ENCODE measurements at places on chromosomes 13 and 19.

DNA sequence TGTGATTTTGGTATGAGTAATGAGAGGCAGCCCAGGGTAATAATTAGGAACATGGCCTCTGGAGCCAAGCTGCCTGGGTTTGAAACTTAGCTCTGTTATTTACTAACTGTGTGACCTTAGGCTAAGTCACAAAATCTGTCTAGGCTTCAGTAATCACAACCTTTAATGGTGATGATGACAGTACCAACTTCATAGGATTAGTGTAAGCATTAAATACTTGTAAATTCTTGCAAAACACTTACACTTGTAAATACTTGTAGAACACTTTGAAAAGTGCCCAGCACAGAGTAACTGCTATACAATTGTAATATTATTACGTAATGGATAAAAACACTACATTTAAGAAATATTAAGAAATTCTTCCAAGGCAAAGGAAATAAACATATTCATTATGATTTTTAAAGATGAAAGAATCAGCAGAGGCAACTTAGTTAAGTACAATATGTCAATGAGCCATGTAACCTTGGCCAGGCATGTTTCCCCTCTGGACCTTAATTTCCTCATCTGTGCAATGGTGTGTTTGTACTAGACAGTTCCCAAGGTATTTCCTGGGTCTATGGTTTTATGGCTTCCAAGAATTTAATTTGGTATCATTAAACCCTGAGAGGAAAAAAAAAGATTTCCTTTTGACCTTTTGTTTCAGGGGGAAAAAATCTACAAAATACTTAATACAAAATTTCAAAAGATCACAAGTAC, 628.5 kb upstream of the KLHL1 start:
- DNase-seq: no peak

DNA sequence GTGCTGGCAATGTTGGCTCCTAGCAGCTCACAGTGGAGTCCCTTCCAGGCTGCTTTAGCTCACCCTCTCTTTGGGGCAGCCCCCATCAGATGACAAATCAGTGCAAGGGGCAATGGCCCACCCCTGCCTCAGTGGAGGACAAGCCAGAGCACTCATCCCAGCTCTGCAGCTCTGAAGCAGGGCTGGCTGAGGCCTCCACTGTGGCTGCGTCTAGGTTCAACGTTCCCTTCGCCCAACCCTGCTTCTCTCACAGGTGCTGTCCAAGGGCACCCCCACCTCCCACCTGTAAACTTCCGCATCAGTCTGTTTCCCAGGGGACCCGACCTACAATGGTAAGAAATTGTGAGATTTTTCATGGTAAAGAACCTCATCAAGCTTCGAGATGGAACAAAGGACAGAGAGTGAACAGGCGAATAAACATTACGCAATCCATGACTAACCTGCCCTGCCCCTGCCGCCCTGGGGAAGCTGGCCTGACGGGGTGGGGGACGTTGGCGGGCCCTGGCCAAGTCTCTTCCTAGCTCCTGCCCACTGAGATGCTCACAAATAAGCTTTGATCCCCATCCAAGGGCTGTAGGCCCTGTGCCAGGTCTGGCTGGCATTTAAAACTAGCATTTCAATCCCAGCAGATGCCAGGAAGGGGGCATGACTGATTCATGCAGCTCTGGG, 40.5 kb downstream of the DZIP1 start:
- no peak for DNase-seq

DNA sequence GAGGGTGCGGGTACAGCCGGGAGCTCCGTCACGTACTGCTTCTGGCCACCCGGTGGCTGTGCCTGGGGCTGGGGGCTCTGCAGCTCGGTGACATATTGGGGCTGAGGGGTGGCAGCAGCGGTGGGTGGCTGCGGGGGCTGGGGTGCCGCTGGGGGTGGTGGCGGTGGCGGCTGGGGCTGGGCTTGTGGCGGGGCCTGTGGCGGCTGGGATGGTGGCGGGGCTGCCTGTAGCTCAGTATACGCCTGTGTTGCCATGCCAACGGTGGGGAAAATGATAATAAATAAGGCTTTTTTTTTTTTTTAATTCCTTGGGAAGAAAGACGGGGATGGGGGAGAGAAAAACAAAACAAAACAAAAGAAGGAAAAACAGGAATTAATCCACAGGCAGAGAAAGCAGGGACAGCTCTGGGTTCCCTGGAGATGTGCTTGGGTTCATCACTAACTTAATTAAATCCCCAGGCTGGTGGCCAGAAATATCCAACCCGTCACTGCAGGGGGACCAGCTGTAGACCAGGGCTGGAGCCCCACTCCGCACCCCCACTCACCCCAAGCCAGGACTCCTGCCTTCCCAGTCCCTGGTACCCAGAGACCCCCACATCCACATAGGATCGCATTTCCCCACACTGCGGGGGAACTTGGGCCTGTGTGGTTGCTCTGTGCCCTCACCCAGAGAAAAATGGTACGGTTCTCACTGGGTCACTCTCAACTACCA, 12.4 kb downstream of the RFX1 start:
- no peak for DNase-seq

DNA sequence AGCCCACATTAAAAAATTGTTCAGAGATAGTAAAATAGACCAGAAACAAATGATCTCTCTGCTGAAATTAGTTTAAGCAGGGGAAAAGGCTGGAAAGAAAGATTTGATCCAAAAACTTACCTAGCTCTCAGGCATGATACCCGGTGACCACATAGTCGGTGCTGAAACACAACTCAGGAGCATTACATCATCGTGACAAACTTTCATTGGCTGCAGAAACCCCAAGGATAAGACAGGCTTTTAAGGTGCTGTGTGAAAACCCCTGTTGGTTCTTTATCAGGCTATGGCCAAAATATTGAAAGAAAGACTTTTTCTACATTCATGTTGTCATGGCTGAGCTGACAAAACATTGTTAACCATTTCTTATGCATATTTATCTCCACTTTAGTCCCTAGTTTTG, 171.7 kb upstream of the KLF12 start:
- no peak for DNase-seq

GRCh38 chr13:71877256-71877653, 10.3 kb upstream of the DACH1 start:
- DNase-seq: no peak

DNA sequence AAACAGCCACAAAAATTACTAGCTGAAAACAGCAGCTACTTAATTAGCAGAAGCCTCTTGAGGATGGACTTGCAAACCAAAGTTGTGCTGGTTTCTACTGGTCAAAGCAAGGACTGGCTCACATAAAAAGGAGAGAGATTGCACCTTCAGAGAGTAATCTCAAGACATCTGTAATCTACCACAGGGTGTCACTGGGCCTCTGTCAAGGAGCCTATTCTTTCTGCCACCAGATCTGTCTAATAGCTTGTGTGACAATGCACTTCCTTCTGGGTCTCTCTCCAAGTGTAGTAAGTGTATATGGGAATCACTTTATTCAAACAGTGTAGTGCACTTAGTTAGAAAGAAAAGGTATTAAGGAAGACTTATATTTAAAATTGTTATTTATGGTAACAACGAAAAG, 24.4 kb upstream of the ZNF561 start:
- DNase-seq: no peak

GRCh38 chr13:35763060-35763781, 286.7 kb upstream of the MAB21L1 start:
- DNase-seq: no peak

- no peak for DNase-seq
Observed at GRCh38 chr13:110562036-110562597, 595 bp upstream of the RAB20 start.

DNA sequence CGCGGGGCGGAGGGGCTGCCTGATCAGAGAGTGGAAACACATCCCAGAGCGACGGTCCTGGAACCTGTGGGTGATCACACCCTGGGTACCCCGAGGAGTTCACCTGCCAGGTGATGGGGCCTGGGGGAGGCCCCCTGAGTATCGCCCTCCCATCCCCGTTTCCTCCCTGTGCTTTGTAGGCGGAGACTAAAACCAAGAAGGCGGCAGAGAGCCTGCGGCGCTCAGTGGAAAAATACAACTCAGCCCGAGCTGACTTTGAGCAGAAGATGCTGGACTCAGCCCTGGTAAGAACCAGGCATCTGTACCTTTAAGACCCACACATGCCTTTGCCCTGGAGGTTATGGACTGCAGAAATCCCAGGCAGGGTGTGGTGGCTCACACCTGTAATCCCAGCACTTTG, 19.3 kb downstream of the FCHO1 start:
- DNase-seq: no peak

GRCh38 chr13:50080203-50080910, 65.1 kb downstream of the KCNRG start:
- no peak for DNase-seq

- no peak for DNase-seq
Observed at GRCh38 chr13:84296401-84296800, 414.1 kb upstream of the SLITRK1 start.

- DNase-seq: no peak
Observed at GRCh38 chr19:54094426-54095000, 6.1 kb downstream of the OSCAR start.

DNA sequence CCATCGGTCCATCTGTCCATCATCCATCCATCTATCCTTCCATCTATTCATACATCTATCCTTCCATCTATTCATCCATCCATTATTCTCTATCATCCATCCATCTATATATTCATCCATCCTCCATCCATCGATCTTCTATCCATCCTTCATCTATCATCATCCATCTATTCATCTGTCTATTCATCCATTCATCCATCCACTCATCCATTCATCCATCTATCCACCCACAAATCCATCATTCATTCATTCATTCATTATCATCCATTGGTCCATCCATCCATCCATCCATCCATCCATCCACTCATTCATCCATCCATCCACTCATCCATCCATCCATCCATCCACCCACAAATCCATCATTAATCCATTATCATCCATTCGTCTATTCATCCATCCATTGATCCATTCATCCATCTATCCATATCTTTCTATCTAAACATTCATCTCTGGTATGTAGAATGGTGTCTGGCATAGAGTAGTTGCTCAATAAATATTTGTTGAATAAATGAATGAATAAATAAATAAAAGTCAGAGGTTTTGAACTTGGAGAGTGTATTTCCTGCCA, 36.6 kb downstream of the ZNF536 start:
- no peak for DNase-seq

- no peak for DNase-seq
Observed at GRCh38 chr13:77019756-77020155, 7.2 kb downstream of the FBXL3 start.

DNA sequence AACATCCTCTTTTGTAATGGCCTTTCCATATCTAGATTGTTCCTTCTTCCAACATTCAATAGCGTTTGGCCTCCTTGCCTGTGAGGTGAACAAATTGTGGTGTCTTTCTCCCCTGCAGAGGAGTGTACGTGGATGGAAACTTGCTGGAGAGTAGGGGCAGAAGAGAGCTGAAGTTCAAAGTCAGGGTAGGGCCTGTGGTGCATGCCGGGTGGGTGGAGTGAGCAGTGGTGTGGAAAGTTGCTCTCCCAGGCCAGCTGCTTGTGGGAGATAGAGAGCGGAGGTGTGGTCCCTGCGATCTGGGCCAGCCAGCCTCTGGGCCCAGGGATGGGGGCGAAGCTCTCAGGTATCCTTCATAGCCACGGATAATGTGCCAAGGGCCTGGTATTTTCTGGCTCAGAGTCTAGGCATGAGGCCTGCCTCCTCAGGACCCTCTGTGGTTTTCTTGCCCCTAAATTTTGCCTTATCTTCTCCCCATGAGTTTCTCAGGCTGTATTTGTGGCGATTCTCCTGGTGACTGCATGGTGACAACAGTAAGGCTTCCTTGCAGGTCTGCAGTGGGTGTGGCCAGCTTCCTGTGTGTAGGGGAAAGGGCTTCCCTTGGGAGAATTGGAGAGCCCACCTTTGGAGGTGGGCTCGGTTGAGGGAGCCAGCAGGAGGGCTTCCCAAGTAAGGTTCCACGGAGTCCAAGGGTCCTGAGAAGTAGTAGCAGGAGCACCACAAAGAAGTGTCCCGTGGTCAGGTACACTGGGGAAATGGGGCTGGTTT, 6.7 kb downstream of the RGCC start:
- no peak for DNase-seq

DNA sequence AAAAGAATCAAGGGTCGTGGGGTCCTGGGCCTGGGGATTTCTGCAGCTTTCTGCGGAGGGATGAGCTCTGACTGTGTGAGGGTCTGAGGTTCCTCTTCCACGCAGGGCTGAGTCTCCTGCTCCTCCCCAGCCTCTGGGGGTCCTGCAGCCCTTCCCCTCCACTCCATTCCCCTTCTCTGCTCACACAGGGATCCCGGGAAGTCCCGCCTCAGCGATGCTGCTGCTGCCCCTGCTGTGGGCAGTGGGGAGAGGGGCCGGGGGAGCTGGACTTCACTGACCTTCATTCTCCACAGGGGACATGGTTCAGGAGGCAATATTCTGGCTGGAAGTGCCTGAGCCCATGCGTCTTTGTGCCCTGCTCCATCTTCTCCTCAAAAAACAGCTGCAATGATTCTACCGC, 26.2 kb upstream of the CD33 start:
- no peak for DNase-seq

DNA sequence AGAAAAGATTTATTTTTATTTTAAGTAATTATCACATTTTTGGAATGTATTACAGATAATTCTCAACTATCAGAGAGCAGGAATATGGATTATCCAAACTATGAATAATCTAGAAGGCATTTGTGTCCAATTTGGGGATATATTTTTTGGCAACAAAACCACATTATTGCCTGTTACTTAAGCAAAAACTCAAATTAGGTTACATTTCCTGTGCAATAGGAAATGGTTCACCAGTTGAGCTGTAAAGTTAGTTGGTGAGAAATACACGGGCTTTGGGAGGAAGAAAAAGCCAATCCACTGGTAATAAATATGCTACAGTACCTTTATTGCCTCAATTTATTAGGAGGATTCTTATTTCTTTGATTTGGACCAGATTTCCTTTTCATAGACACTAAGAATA, 1075.2 kb downstream of the PCDH9 start:
- DNase-seq: no peak

DNA sequence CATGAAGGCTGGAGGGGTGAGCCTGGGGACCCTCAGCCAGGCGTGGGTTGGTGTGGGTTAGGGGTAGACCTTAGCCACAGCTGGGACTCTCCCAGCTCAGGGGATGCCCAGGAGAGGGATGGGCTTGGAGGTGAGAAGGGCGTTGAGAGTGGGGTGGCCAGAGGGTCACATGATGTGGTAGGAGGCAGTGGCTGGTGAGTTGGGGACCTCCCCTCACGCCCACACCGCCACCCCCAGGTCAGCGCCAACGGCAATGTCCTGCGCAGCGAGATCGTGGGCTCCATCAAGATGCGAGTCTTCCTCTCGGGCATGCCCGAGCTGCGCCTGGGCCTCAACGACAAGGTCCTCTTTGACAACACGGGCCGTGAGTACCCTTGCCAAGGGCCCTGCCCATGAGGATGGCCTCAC, 28.5 kb downstream of the AP1M1 start:
- DNase-seq: no peak

- DNase-seq: no peak
Observed at GRCh38 chr13:45393941-45394570, 24.1 kb downstream of the SLC25A30 start.

GRCh38 chr13:30504081-30504480, 38.3 kb upstream of the HMGB1 start:
- DNase-seq: no peak

Data from NCI-H524 treated with DMSO at 0.1 percent for 48 hours (cell line).